Activated CD4-positive, CD25-positive, alpha-beta regulatory T cell (primary cell): ENCODE measurements at places on chromosomes 12 and 14.

GRCh38 chr14:83280719-83281118, 1747.1 kb upstream of the SEL1L start:
- DNase-seq = no peak

GRCh38 chr14:72104011-72104613, 171.9 kb downstream of the RGS6 start:
- no peak for DNase-seq

- no peak for DNase-seq
Observed at GRCh38 chr14:50792634-50793068, 38.3 kb downstream of the NIN start.

GRCh38 chr12:77796775-77797174, 33.9 kb upstream of the NAV3 start:
- no peak for DNase-seq

GRCh38 chr12:78088391-78088832, 257.7 kb downstream of the NAV3 start:
- DNase-seq = no peak

DNA sequence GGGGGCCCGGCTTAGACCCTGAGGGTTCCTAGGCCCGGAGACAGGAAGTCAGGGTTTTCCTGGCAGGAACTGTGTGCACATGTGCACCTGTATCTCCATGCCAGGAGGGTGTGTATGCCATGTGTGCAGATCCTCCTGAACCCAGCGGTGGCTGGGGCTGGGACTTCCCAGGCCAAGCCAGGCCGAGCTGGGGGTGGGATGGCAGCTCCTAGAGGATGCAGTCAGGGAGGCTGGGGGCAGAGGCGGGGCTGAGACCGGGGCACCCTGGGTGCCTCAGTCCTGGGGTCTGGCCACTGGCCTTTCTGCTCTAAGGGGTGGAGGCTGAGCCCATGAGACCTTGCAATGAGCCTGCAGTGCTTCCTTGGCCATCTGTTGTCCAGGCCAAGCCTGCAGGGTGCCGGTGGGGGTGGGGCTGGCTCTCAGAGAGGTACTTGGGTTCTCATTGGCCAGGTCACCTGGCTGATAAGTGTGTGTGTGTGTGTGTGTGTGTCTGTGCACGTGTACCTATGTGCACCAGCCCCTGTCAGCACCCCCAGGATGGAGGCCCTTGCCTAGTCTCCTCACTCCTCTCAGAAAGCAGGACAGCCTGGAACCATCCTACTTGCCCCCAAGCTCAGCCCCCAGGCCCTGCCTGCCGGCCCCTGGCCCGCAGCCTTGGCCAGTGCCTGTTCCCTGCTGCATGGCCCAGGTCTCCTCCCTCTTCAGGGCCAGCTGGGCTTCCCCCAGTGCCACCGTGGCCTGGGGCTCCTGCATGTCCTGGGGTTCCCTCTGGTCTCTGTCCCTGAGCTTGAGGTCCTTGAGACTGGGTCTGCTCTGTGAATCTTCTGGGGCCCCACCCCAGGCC, 10.6 kb upstream of the TNFAIP2 start:
- no peak for DNase-seq

DNA sequence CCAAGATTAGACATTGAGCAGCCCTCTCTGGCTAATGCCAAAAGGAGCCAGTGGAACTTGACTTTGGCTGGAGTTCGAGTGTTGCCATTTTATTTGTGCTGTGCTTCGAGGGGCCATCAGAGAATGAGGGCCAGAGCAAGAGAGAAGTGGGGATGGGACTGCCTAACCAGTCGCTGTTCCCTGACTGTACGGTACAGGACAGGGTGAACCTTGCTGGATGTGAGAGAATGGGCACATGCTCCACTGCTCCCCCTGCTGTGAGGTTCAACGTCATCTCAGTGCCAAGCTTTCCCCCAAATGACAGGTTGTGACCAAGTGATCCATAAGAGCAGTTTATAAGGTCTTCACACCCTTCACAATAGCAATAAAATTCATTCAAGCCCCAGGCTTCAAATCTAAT, 55.1 kb upstream of the BCL11B start:
- no peak for DNase-seq

- no peak for DNase-seq
Observed at GRCh38 chr12:109369831-109370230, 22.1 kb downstream of the MYO1H start.

- DNase-seq = no peak
Observed at GRCh38 chr12:89493670-89494302, 30.8 kb downstream of the GALNT4 start.

DNA sequence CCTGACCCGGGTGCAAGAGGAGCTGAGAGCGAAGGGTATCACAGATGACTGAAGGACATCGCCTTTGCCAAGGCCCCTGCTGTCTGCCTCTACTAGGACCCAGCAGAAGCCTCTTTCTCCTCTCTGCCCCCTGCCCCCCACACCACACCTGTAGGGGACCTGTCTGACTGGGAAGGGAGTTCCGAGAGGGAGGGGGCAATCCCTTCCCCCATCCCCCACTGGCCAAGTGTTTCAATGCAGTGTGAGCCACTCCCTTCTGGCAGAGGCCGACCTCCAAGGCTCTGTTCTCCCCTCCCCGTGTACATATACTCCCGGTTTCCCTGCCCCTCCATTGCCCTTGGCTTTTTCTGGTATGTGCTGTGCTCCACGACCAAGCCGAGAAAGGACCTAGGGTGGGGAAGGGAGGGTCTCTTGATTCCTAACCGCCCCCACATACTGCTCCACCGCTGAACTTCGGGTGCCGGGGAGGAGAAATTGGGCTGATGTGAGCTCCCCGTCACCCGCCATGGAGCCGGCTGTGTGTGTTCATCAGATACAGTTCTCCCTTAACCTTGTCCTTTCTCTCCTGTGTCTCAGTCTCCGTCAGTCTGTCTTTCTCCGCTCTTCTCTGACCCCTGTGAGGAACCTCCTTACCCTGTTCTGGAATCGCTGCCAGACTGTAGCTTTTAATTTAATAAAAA, 2.0 kb upstream of the ARHGEF25 start:
- DNase-seq = no peak

- DNase-seq = no peak
Observed at GRCh38 chr12:114598111-114598510, 85.9 kb downstream of the TBX3 start.

- no peak for DNase-seq
Observed at GRCh38 chr14:81980601-81981306, 447.1 kb upstream of the SEL1L start.
